Daoy (cell line): ENCODE measurements at places on chromosomes 5 and 9.

- DNase-seq, result peak; percentile 49
Measured at GRCh38 chr5:151154931-151155774, 2.4 kb downstream of the ANXA6 start.

DNA sequence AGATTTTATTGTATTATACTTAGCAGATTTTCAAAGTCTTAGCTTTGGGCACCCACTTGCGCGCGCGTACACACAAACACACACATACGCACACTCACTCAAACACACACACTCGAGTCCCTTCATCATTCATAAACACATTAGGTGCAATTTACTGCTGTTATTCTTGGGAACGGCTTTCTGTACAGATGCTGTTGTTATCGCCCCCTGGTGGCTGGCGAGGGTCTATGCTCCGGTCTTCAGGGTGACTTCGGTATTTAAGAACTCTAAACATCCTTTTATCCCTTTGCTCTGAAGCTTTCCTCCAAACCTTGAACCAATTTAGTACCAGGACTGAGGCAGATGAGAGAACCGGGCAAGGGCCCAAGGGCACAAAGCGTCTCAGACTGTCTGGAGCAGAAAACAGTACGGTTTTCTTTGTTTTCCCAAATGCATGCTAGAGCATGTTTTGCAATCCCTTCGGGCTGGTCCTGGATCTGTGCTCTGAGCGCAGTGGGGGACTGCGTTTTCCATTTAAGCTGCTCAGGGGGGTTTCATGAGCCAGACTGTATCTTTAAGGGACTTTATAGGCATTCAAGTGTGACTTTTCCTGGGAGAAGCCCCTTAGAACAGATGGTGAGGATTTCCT is 1.7 kb upstream of the SLIT3 start:
- peak; percentile 82 for DNase-seq

DNA sequence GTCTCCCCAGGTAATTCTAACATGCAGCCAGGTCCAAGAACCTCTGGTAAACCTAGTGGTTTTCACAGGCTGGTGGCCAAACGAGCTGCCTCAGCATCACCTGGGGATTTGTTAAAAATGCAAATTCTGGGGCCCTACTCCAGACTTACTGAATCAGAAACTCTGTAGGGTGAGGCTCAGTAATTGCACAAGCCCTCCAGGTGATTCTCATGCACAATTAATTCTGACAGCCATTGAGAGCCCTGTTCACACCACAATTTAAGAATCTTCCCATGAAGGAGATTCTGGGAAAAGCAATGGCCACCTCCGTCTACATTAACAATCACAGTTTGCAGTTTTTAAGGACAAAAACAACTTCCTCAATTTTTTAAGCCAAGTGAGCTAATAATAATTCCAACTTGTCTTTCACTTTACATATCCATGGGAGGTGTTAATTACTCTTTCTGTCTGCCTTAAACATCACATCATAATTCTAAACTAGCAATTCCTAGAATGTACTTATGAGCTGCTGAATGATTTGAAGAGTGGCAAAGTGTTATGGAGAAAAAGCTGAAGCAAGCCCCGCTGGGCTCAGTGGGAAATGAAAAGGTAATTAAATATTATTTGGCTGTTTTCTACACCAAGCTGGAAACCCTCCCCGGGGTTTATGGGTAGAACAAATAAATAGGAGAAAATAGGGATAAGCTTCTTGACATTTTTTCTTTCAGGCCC is 70.0 kb downstream of the GLDC start:
- no peak for DNase-seq

GRCh38 chr5:137283801-137284200 is 215.3 kb downstream of the SPOCK1 start:
- DNase-seq, result no peak

DNA sequence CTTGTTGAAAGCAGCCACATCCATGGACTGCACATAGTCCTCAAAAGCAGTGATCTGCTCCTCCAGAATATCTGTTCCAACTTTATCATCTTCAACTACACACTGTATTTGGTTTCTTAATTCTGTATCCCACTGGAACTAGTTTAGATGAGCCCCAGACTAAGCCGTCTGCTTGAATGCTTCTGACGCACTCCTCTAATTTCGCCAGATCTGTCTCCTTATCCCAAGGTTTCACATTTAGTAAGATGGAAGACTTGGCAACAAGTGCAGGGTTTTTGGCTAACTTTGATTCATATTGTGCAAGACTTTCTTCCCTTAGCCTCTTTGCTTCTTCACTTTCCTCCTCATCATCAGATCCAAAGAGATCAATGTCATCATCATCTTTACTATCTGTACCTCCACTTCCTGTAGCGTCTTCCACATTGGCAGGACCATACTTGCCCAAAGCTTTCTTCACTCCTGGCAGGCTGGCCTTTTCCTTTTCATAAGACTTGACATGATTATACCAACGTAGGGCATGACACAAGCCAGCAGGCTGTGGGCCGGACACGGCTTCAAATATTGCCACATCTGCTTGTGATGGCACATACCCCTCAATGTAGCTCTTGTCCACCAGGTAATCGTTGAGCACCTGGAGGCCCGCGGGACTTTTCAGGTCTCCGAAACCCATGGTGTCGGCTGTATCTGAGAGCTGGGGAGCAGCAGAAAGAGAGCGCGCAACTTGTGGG is 56.2 kb upstream of the PIK3R1 start:
- DNase-seq, result no peak

DNA sequence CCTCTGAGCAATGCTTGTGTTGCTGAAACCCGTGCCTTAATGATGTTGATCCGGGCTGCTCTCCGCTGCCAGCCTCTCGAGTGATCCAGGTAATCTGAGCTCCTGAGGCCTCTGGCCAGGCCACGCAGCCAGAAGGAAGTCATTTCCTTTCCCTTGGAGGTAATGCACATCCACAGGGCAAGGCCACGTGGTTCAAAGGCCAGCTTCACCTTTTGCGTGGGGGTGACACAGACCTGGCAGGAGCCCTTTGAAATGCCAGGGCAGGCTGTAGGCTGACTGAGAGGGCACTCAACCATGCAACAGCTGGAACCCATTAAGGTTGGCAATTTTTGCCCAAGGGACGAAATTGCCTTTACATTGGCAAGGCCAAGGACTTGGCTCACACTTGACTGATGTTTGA is 80.4 kb downstream of the LIX1 start:
- DNase-seq, result no peak

DNA sequence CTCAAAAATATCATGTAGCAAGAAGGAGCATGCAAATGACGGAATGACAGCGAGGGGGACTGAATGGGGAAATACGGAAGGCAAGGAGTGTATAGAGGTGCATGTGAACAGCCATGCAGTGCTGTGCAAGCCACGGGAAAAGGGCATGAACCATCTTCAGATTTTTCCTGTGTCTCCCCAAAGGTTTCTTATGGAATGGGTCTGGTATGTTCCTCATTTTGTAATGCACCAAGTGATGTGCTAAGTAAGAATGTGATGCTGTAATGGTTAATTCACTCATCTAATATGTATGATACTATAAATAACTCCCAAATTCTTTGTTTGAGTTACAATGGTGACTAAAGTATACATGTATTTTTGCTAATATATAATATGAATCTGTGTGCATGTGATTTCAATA is 99.0 kb upstream of the DAB2 start:
- DNase-seq, result no peak

DNA sequence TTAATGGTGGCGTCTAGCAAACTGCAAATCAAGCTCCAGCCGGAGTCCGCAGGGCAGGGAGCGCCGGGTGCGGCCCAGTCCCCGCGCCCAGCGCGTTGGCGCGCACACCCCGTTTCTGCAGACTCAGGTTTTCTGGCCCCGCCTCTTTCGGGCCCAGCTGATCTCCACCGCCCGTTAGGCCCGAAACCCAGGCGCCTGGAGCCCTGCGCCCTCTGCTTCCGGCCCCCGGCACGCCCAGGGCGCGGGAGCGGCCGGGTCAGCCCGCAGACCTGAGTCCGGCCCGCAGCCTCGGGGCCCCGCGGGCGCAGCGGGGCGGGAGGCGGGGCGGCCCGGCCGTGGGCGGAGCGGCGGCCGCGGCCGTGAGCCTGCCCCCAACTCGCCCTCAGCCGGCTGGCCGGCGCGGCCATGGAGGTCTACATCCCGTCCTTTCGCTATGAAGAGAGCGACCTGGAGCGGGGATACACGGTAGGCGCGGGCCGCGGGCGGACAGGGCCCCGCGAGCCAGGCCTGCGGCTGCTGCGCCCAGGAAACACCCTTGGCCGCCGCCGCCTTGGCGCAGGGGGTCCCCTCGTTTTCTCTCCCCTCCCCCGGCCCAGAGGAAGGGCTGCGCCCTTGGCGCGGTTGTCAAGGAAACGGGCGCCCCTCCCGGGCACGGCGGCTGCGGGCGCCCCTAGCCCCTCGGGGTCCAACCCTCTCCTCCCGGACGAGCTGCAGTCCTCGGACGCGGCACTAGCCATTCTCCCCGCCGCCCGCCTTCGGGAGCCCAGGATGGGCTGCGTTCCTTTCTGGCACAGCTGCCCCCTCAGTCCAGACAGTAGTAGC is at the start of gene SNX24:
SNX24 (plus strand) TSS at position 385 of the 822 bp plus-strand sequence; CDS start at position 406, 21 bp downstream.
- peak; percentile 83 for DNase-seq
